ENCODE measurements at places on chromosomes 5 and 9.

DNA sequence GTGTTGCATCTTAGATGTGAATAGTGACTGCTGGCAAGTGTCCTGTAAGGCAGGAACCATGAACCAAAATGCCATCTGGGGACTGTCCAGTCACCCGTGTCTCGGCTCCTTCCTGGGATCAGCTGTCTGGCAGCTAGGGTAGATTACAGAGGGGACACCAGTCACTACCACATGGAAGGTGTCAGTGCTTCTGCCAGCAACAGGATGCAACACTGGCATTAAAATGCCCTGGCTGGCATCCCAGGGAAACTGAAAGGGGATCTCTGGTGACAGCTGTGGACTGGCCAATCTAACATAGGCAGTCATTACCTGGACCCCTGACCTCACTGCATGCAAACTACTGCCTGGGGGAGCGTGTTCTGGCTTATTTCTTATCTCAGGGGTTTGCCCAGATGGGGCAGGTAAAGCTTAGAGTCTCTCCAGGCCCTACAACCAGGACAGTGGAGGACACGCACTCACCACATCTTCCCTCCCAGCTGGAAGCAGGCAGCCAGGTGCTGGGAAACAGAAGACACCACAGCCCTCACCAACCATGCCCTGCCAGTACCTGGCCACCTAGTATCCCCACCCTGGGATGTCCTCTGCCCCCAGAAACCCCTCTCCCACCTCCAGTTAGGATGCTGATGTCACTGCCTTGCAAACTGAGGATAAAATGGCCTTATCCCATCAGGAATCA is 83.8 kb downstream of the SEMA4D start:
- no peak for DNase-seq

GRCh38 chr9:108776920-108777639 is 78.7 kb downstream of the ACTL7B start:
- DNase-seq: no peak

GRCh38 chr5:165837286-165837685 is 2331.9 kb downstream of the MAT2B start:
- no peak for DNase-seq

DNA sequence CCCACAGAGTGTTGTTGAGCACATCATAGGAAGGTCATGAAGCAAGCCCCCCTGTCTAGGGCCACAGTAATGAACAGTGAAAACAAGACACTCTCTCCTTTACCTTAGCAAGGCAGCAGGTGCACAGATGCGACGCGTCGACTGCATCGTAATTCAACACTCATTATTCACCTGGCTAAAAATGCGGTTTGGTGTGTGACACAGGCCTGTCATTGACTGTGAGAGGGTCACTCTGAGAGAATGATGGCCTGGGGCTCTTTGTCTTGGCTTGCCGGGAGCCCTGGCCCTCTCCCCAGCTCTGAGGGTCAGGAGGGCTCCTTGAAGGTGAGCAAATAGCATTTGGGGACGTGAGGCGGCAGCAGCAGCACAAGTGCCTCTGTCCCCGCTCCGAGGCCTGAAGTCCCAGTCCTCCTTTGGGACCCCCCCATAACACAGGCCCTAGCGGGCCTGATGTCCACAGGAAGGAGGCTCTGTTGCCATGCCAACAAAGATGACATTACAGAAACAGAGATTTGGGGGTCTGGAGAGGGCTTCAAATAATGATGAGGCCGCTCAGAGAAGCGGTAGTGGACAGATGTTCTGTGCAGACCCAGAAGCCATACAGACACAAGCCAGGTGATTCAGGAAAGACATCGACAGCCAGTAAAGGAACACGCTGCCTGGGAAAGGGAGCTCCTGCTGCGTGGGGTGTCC is 46.7 kb downstream of the SHB start:
- no peak for DNase-seq

DNA sequence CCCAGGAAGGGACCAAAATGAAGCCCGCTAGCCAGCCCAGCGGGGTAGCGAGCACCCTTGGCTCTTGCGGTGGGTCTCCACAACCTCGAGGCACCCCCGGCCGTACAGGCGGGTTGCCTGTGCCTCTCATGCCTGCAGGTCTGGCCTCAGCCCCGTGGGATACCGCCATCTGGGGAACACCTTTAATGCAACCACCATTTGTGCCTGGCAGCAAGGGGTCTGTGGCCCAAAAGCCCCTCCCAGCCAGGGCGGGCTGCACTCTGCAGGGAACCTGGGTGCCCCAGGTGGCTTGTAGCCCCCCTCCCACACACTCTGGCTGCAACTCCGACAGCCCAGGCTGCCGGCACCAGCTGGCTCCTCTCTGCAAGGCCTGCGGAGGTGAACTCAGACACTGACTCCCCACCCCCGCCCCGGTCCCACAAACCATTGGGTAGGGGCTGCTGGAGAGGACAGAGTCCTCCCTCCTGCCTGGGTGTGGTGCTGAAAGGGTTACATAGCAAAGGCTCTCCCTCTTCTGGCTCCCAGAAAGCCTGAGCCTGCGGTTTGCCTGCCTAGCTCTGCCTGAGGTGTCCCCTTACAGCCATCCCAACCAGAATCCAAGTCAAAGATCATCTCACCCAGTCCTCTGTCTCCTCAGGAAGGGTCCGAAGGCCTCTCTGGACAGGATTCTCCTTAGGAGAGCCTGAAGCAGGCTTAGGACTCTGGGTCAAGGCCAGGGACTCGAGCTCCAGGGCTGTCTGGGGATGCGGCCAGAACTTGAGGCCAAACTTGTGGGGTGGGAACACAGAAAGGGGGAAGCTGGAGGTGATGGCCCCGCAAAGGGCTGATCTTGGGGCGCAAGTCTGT is 109.4 kb downstream of the PSD2 start:
- no peak for DNase-seq

DNA sequence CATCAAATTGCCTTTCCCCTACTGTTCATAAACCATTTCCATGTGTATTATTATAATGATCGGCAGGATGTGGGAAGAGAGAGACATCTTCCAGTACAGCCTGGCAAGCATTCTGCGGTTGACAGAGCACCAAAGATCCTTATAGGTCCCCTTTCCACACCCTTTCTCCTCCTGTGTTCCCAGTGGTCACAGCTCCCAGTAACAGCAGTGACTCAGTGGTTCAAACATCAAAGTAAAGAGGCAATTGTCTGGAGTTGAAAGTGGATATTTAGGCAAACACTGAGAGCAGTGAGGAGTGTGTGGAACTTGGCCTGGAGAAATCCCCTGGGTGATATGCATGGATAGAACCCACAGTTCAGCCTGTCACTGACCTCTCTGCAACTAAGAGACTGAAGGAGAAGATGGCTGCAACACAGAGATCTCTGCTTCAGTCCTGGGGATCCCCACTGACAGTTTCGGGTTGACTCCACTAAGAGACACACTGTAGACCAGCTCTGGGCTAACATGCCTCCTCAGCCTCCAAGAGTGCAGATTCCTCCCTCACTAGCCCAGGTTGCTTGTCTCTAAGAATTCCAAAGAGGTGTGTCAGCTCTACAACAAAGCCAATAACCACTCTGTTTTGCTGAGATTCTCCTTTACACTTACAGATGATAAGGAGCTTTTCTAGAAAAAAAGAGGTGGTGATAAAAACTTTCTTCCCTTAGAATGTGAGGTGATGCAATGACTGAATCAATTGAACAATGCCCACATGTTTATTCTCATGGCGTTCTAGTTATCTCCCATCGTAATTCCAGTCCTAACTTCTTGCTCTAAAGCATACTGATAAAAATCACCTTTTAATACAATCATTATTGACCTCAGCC is 94.4 kb upstream of the IL6ST start:
- no peak for DNase-seq

DNA sequence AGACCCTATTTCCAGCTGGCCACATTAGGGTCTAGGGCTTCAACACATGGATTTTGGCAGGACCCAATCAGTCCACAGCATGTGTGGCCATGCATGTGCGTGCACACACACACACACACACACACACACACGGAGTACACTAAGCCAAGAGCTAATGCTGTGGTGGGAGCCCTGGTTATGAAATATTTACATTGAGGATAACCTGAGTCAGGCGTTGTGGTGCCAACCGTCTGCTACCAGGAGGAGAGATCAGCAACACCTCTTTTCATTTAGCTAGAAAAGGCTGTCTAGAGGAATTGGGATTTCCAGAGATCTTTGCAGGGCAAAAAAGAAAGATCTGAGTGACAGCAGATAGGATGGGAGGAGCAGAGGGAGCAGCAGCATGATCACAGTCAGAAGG is 141.5 kb downstream of the TRPM3 start:
- DNase-seq: no peak

DNA sequence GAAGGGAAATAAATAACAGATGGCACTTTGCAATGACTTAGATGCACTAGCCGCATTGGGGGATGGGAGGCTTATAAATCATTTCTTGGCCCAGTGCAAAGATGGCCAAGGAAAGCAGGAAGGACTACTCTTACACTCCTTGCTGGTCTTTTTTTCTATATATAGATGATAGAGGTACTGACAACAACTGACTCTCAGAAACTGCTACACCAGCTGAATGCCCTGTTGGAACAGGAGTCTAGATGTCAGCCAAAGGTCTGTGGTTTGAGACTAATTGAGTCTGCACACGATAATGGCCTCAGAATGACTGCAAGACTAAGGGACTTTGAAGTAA is 1.7 kb downstream of the CCNG1 start:
- no peak for DNase-seq

DNA sequence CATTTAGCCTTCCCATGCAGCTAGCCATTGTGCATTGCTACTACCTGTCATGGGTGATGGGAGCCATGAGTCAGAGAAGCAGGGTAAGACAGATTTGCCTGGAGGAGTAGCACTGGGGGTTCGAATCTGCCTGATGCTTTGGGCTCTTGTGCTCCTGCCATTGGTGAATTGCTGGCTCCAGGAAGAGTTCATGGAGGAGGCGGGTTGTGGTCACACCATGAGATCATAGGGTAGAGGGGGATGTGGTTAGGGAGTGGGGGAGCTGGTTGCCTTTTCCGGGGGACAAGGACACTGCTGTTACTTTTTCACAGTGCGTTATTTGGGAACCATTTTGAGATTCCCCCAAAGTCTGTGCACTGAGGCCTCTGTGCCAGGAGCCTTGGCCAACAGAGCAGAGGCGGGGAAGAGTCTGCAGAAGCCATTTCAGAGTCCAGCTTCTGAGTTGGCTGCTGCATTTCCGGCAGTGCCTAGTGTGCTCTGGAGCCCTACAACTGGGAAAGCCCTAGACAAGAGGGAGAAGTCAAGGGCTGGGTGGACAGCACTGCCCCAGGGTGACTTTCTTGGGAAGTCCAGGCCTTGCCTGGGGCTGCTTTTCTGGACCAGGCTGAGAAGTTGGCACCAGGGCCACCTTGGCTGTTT is 6.2 kb downstream of the ANGPTL2 start:
- no peak for DNase-seq

GRCh38 chr5:80934751-80935150 is 25.4 kb upstream of the RASGRF2 start:
- no peak for DNase-seq

DNA sequence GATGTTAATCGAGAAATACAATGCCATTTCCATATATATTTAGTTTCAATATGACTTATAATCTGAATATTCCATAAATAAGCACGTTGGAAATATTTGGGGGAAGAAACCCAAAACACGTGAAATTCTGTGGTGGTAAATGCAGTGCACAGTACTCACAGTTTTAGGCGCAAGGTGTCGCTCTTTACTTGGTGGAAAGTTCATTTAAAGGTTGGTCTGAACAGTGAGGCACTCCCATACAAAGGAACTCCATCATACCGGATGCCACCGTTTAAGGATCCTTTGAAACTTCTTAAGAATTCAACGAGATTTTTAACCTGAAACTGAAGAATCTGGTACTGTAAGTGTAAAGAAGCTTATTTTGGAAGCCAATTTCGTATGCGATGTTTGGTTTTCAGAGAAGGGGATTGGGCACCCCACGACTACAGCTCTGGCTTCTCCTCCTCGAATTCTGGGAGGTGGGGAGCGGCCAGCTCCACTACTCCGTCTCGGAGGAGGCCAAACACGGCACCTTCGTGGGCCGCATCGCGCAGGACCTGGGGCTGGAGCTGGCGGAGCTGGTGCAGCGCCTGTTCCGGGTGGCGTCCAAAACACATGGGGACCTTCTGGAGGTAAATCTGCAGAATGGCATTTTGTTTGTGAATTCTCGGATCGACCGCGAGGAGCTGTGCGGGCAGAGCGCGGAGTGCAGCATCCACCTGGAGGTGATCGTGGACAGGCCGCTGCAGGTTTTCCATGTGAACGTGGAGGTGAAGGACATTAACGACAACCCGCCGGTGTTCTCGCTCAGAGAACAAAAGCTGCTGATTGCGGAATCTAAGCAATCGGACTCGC is at the start of gene PCDHA11:
TSS of gene PCDHA11 (plus strand) at position 237 of the 834 bp plus-strand sequence. CDS start at position 384, 147 bp downstream.
- DNase-seq: no peak
